ENCODE measurements at places on chromosomes 1 and 21.

GRCh38 chr1:84541679-84542078 lies 32.6 kb downstream of the CTBS start:
- DNase-seq = no peak

- no peak for DNase-seq
Observed at GRCh38 chr1:10539411-10540043, 64.8 kb downstream of the PEX14 start.

- no peak for DNase-seq
Observed at GRCh38 chr1:224495866-224496265, 61.3 kb upstream of the WDR26 start.

GRCh38 chr1:50427086-50427817 lies 4.0 kb upstream of the DMRTA2 start:
- DNase-seq = no peak

GRCh38 chr21:32599526-32599925 lies 12.7 kb downstream of the CFAP298 start:
- no peak for DNase-seq

GRCh38 chr1:21874778-21875547 lies 62.1 kb downstream of the HSPG2 start:
- DNase-seq = no peak

DNA sequence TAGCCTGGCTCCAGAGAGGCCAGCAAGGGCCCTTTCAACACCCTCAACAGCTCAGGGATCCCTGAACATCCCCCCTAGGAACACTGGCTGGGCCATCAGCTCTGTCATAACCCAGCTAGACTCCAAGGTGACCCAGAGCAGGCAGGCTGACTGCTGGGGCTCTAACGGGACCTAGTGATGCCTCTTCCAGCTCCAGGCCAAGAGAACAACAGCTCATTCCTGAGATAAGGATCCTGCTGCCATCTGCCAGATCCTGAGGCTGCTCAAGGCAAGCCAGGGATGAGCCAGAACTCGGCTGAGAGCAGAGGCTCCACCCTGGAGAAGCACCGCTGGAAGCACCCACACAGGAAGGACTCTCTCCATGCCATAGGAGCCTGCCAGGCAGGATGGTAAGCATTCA lies 2.0 kb downstream of the VSIG8 start:
- DNase-seq = no peak

DNA sequence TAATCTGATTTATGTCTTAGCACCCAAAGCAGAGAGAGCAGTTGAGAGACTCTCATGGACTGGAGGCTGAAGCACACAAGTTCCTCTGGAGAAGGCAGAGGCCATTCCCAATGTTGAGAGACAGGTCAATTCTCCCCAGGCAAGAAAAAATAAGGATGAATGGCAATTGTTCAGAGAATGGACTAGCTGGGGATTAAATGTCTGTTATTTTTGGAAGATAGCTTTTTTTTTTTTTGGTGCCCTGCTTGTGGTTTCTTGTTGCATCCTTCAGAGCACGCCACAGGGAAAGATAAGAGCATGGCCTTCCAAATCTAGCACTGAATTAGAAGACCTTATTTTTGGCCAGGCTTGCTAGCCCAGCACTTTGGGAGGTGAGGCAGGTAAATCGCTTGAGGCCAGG lies 65.6 kb upstream of the ERRFI1 start:
- no peak for DNase-seq

Data from stimulated activated CD4-positive, alpha-beta T cell treated with anti-CD3 and anti-CD28 coated beads, Interleukin-15, amount 100 ng/mL, for 48 hours (primary cell).